CD8-positive, alpha-beta memory T cell (primary cell): ENCODE measurements at places on chromosomes 11 and 22.
A peak's percentile ranks its signal among the peaks of the same experiment; 100 is the strongest.

GRCh38 chr22:43882122-43882767 is 9.6 kb downstream of the PNPLA5 start:
- no peaks in the 10 kb centered on the region for H3K4me1 ChIP-seq
- DNase-seq, result no peak
- H3K27ac ChIP-seq, result no peak overlapping the region

- H3K27ac ChIP-seq, result no peak overlapping the region
- no peak overlapping the region for H3K4me3 ChIP-seq
- peaks cover 47% of the 10 kb centered on the region for H3K4me1 ChIP-seq
- no peaks in the 10 kb centered on the region for H3K27me3 ChIP-seq
- H3K36me3 ChIP-seq, result peaks cover 4% of the 10 kb centered on the region
Measured at GRCh38 chr11:96200243-96200642, 142.8 kb downstream of the MAML2 start.

DNA sequence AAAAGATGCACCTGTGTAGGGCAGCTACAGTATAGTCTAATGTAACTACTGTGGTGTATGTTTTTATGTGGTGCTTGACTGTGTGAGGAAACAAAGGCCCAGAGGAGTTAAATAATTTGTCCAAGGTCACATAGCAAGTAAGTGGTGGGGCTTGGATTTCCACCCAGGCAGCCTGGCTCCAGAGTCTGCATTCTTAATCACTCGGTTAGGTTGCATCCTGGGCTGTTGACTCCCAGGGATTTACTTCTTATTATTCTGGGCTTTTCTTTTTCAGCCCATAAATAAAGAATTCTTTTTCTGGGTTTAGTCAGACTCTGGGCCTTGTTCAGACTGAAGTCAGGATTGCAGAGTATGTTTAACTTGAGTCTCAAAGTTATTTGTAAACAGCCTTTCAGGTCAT is 82.1 kb downstream of the ARHGAP42 start:
- no peak for DNase-seq
- no peaks in the 10 kb centered on the region for H3K4me1 ChIP-seq
- H3K27ac ChIP-seq, result no peak overlapping the region
- no peaks in the 10 kb centered on the region for H3K27me3 ChIP-seq
- H3K36me3 ChIP-seq, result no peaks in the 10 kb centered on the region
- H3K4me3 ChIP-seq, result no peak overlapping the region

GRCh38 chr11:3093281-3094191 is 36.3 kb upstream of the CARS1 start:
- no peak overlapping the region for H3K27ac ChIP-seq
- no peak overlapping the region for H3K4me3 ChIP-seq
- no peaks in the 10 kb centered on the region for H3K4me1 ChIP-seq
- H3K36me3 ChIP-seq, result no peaks in the 10 kb centered on the region

- no peak overlapping the region for H3K27ac ChIP-seq
- no peak for DNase-seq
- H3K4me1 ChIP-seq, result peaks cover 6% of the 10 kb centered on the region
- no peaks in the 10 kb centered on the region for H3K36me3 ChIP-seq
- H3K27me3 ChIP-seq, result no peaks in the 10 kb centered on the region
- H3K4me3 ChIP-seq, result no peak overlapping the region
Measured at GRCh38 chr22:36770513-36771231, 5.2 kb downstream of the IFT27 start.

DNA sequence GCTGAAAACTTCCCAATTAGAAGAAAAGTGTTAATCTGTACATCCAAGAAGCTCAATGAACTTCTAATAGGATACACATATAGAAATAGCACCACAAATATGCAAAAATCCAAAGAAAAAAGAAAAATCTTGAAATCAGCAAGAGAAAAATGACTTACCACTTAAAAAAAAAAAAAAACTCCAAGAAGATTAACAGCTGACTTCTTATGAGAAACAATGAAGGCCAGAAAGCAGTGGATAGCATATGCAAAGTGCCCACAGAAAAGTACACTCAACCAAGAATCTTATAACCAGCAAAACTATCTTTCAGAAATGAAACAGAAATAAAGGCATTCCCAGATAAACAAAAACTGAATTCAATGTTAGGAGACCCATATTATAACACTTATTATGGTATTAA is 29.9 kb upstream of the OR5B12 start:
- no peak overlapping the region for H3K4me3 ChIP-seq
- H3K27ac ChIP-seq, result no peak overlapping the region
- DNase-seq, result no peak
- H3K27me3 ChIP-seq, result no peaks in the 10 kb centered on the region
- H3K36me3 ChIP-seq, result no peaks in the 10 kb centered on the region

- DNase-seq, result no peak
- no peaks in the 10 kb centered on the region for H3K4me1 ChIP-seq
- H3K27ac ChIP-seq, result no peak overlapping the region
- no peaks in the 10 kb centered on the region for H3K36me3 ChIP-seq
- no peak overlapping the region for H3K4me3 ChIP-seq
Measured at GRCh38 chr22:23675502-23676415, 15.1 kb upstream of the RGL4 start.

DNA sequence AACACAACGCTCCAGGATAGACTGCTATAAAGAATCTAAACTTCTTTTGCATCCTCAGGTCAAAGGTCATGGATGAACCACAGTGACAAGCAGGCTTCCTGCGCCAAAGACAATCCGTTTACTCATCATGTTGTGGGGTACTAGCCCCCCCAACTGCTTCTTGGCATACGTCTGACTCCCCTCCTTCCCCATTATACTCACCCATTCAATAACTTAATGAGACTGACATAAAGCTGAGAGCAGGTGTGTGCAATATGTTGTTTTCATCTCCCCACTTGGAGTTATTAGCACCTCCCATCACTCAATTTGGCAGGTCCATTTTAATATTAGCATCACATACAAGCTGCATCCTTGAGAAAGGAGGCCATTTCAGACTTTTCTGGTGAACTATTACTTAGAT is 157.1 kb downstream of the CADM1 start:
- H3K36me3 ChIP-seq, result no peaks in the 10 kb centered on the region
- no peak overlapping the region for H3K27ac ChIP-seq
- no peak for DNase-seq
- no peaks in the 10 kb centered on the region for H3K4me1 ChIP-seq
- no peak overlapping the region for H3K4me3 ChIP-seq

DNA sequence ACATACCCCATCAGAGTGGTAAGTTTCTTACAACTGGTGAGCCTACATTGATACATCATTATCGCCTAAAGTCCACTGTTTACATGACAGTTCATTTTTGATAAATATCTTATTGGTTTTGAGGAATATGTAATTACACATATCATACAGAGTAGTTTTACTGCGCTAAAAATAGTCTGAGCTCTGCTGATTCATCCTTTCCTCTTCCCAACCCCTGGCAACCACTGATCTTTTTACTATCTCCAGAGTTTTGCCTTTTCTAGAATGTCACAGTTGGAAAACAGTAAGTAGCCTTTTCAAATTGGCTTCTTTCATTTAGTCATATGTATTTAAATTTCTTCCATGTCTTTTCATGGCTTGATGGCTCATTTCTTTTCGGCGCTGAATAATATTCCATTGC is 112.8 kb downstream of the LARGE1 start:
- no peaks in the 10 kb centered on the region for H3K27me3 ChIP-seq
- H3K4me1 ChIP-seq, result no peaks in the 10 kb centered on the region
- H3K36me3 ChIP-seq, result no peaks in the 10 kb centered on the region
- H3K4me3 ChIP-seq, result no peak overlapping the region

- DNase-seq, result no peak
- peaks cover 4% of the 10 kb centered on the region for H3K27me3 ChIP-seq
- no peak overlapping the region for H3K27ac ChIP-seq
- H3K4me3 ChIP-seq, result no peak overlapping the region
Measured at GRCh38 chr11:2271077-2271326, 614 bp upstream of the ASCL2 start.

DNA sequence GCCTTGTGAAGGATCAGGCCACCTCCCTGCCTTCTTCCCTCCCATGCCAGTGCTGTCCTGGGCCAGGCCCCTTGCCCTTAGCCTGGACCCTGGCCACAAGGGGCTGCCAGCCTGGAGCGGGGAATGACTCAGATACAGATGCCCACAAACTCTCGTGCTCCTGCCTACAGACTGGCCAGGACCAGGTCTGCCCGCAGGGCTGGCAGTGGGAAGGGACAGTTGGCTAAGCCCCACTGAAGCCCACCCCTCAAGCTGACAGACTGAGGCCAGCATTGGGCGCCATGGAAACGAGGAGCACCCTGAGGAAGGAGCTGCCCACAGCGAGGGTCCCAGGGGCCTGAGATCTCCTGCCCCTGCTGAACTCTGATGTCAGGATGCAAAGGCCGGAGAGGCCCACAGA is 14.1 kb downstream of the SCUBE1 start:
- no peak overlapping the region for H3K4me3 ChIP-seq
- no peak for DNase-seq
- H3K27ac ChIP-seq, result no peak overlapping the region
- no peaks in the 10 kb centered on the region for H3K27me3 ChIP-seq
- no peaks in the 10 kb centered on the region for H3K4me1 ChIP-seq

GRCh38 chr22:27046086-27046485 is 388.7 kb downstream of the MIAT start:
- no peaks in the 10 kb centered on the region for H3K4me1 ChIP-seq
- H3K27ac ChIP-seq, result no peak overlapping the region
- H3K4me3 ChIP-seq, result no peak overlapping the region
- H3K27me3 ChIP-seq, result no peaks in the 10 kb centered on the region
- H3K36me3 ChIP-seq, result no peaks in the 10 kb centered on the region
- DNase-seq, result no peak

DNA sequence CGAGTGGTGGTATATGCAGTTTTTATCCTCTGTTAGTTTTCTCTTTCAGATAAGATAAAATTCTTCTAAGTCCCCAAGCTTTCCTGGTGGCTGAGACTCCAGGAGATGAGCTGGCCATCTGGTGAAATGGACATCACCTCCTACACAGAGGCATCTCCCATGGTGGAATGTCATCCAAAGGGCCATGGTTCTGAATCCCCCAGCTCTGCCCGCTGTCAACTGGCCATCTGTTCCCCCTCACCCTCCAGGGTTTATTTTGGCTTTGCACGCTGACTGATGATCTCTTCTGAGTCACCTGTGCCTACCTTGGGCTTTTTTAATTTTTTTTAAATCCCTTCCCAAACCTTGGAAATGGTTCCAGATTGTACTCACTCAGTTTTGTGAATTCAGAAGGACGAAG is 142.2 kb downstream of the HIPK3 start:
- H3K27ac ChIP-seq, result no peak overlapping the region
- H3K4me3 ChIP-seq, result no peak overlapping the region
- no peaks in the 10 kb centered on the region for H3K4me1 ChIP-seq

GRCh38 chr11:56716379-56716854 is 17.5 kb downstream of the OR9G1 start:
- no peak for DNase-seq
- H3K27ac ChIP-seq, result no peak overlapping the region
- H3K27me3 ChIP-seq, result no peaks in the 10 kb centered on the region
- H3K4me3 ChIP-seq, result no peak overlapping the region

- no peaks in the 10 kb centered on the region for H3K4me1 ChIP-seq
- H3K36me3 ChIP-seq, result no peaks in the 10 kb centered on the region
- no peak for DNase-seq
- no peaks in the 10 kb centered on the region for H3K27me3 ChIP-seq
Measured at GRCh38 chr22:35835998-35836691, 118.5 kb downstream of the APOL5 start.

DNA sequence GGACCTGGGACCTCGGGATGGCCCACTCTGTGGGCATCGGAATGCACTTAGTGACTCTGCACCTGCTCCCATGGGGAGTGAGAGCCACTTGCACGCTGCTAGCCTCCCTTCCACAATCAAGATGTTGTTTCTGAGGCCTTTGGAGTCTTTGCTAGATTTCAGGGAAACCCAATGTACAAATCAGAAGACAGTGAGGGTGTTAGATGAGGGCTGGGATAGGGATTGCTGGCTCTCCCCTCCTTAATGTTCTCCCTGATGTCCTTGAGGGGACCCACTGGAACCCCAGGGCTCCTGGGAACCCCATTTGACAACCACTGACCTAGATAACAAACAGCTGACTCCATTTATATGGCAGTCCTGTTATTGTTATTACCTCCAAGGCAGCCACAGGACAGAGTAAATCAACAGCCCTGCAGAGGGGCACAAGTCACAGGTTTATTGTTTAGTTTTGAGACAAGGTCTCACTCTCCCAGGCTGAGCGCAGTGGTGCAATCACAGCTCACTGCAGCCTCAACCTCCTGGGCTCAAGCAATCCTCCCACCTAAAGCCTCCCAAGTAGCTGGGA is 31.3 kb upstream of the COMT start:
- H3K4me3 ChIP-seq, result no peak overlapping the region
- no peak for DNase-seq
- no peak overlapping the region for H3K27ac ChIP-seq
- peaks cover 19% of the 10 kb centered on the region for H3K36me3 ChIP-seq

DNA sequence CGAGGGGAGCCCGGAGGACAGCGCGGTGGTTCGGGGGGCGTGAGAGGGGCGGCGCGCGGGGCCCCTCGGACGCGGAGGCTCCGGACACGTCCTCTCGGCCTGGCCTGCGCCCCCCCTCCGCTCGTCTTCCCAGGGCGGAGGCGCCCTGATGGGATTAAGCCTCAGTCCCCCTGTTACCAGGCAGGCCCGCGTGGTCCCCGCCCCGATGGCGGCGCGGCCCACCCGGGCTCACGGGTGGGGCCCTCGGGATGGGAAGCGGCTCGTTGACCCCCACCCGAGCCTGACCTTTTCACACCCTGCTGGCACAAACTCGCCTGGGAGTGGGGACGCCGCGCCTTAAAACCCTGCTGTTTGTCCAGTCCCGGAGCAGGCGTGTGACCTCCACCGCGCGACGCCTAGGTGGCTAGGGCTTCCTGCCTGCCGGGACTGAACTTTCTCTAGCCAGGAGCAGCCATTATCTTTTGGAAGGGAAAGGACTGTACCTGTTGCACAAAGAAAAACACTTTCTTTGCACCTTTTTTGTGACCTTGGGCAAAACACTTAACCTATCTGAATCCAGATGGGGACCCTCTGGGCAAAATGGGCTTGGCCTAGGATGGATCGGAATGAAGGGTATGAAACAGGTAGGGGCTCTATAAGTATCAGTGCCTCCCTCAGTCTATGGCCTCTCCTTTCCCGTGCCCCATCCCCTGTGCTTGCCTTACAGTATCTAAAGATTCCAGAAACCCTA is 1.0 kb downstream of the KIAA1671 start:
- no peak for DNase-seq
- H3K27ac ChIP-seq, result no peak overlapping the region
- H3K27me3 ChIP-seq, result peaks cover 19% of the 10 kb centered on the region
- H3K4me3 ChIP-seq, result peak overlapping the region; percentile 63
- H3K36me3 ChIP-seq, result no peaks in the 10 kb centered on the region

GRCh38 chr11:35983981-35984380 is 40.1 kb downstream of the LDLRAD3 start:
- no peak overlapping the region for H3K27ac ChIP-seq
- no peaks in the 10 kb centered on the region for H3K36me3 ChIP-seq
- no peak overlapping the region for H3K4me3 ChIP-seq
- H3K4me1 ChIP-seq, result no peaks in the 10 kb centered on the region
- DNase-seq, result no peak
